Sigmoid colon (tissue), 7 donors: ENCODE measurements at places on chromosomes 2 and 18. TPM values are rescaled to one million over a fixed set of nuclear protein-coding genes. Genes with fewer than 3 reads are reported as not detected.

DNA sequence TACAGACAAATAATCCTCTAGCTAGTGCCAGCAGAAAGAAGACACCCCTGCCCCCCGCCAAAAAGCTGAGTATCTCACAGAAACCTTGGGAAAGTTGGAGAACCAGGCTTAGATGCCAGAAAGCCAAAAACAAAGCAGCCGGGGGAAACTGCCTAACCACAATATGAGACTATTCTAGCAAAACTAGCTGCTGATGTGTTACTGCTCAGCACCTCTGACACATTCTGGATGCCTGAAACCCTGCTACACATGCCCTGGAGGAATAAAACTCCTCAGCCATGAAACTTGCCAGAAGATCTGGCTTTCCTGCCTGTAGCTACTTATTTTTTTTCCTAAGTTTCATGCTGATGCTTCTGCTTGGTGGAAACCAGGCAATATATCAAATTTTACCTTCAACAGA lies 122.7 kb upstream of the GCFC2 start:
- DNase-seq, result no peak
- H3K4me1 ChIP-seq, result no peaks in the 10 kb centered on the region
- no peaks in the 10 kb centered on the region for H3K36me3 ChIP-seq

- no peaks in the 10 kb centered on the region for H3K27me3 ChIP-seq
- no peak overlapping the region for H3K27ac ChIP-seq
- no peaks in the 10 kb centered on the region for H3K36me3 ChIP-seq
- H3K4me3 ChIP-seq, result no peak overlapping the region
- no peak for DNase-seq
- H3K4me1 ChIP-seq, result no peaks in the 10 kb centered on the region
Observed at GRCh38 chr2:122019724-122020123, 264.3 kb downstream of the TSN start.

Gene FAM237A
- polyA plus RNA-seq, result not detected

GRCh38 chr18:46449033-46449432 lies 208.0 kb downstream of the LOXHD1 start:
- no peak for DNase-seq
- no peak overlapping the region for H3K27ac ChIP-seq
- H3K4me1 ChIP-seq, result no peaks in the 10 kb centered on the region
- no peaks in the 10 kb centered on the region for H3K27me3 ChIP-seq

GRCh38 chr2:72326759-72327158 lies 179.1 kb upstream of the CYP26B1 start:
- H3K36me3 ChIP-seq, result no peaks in the 10 kb centered on the region
- no peaks in the 10 kb centered on the region for H3K27me3 ChIP-seq
- no peaks in the 10 kb centered on the region for H3K4me1 ChIP-seq
- no peak overlapping the region for H3K27ac ChIP-seq

DNA sequence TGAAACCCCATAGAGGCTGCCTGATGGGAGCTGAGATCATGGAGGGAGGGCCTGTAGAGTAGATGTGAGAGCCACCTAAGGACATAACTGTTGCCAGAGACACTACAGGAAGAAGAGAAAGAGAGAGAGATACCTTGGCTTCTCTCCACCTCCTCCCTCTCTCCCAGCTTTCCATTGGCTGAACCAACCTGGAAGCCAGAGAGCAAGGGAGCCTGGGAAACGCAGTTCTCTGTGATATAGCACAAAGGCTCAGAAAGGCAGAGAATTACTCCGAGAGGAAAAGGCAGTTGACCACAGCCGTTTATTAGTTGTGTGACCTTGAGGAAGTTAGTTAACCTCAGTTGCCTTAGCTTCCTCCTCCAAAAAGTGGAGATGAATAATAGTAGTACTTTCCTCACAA lies 37.7 kb upstream of the MAT2A start:
- H3K4me1 ChIP-seq, result no peaks in the 10 kb centered on the region
- no peak for DNase-seq
- no peak overlapping the region for H3K27ac ChIP-seq

GRCh38 chr2:67186871-67187270 lies 210.3 kb upstream of the ETAA1 start:
- no peaks in the 10 kb centered on the region for H3K36me3 ChIP-seq
- no peaks in the 10 kb centered on the region for H3K4me1 ChIP-seq
- H3K27me3 ChIP-seq, result no peaks in the 10 kb centered on the region
- DNase-seq, result no peak

GRCh38 chr2:226295123-226295522 lies 504.5 kb downstream of the IRS1 start:
- H3K4me1 ChIP-seq, result no peaks in the 10 kb centered on the region
- no peaks in the 10 kb centered on the region for H3K36me3 ChIP-seq
- no peaks in the 10 kb centered on the region for H3K27me3 ChIP-seq
- no peak for DNase-seq
- H3K27ac ChIP-seq, result no peak overlapping the region
- no peak overlapping the region for H3K4me3 ChIP-seq

DNA sequence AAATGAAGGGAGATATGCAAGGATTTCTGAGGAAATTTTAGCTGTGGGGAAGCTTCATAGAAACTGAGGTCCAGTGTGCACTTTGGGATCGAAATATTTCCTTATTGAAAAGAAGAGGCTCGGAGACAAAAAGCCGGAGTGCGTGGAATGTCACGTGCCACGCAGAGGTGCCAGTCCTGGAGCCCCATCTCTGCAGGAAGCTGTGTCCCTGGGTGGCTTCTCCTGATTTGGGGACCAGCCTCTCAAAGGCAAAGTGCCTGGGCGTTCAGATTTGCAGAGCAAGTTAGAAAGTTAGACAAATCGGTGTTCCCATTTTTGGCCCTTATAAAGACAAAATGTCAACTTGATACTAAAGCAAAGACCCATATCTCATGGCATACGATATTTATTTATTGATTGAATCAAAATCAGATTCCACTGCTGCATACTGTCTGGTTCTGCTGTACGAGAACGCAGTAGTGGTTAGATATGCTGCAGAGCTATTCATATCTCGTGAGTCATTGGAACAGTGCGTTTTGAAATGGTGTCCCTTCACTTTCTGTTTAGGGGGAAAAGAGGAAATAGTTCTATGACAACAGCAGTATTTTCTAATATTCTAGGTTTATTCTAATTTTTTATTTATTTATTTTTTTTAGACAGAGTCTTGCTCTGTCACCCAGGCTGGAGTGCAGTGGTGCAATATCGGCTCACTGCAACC lies 9.1 kb upstream of the ATG16L1 start:
- no peak overlapping the region for H3K27ac ChIP-seq
- no peaks in the 10 kb centered on the region for H3K36me3 ChIP-seq
- no peak overlapping the region for H3K4me3 ChIP-seq
- H3K4me1 ChIP-seq, result no peaks in the 10 kb centered on the region

GRCh38 chr2:201891676-201892075 lies 85.3 kb downstream of the CDK15 start:
- H3K27me3 ChIP-seq, result no peaks in the 10 kb centered on the region
- no peaks in the 10 kb centered on the region for H3K4me1 ChIP-seq
- DNase-seq, result no peak
- H3K4me3 ChIP-seq, result no peak overlapping the region
- no peak overlapping the region for H3K27ac ChIP-seq

DNA sequence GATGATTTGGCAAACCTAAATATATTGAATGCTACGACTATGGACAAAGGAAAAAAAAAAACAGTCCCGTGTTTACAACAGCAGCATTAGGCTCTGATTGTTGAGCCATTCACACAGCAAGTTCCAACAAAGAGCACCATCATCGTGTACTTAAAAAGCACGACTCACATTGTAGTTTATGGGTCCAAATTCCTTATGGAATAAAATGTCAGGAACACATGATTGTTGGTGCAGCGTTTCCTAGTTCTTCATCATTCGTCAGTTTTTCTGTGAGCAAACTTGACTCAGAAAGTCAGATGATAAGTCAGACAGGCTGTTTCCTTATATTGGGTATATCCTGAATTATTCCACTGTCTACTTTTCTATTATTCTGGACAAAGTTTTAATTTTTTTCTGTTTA lies 10.0 kb upstream of the KIDINS220 start:
- DNase-seq, result no peak
- H3K27me3 ChIP-seq, result no peaks in the 10 kb centered on the region
- no peak overlapping the region for H3K27ac ChIP-seq
- no peaks in the 10 kb centered on the region for H3K4me1 ChIP-seq

DNA sequence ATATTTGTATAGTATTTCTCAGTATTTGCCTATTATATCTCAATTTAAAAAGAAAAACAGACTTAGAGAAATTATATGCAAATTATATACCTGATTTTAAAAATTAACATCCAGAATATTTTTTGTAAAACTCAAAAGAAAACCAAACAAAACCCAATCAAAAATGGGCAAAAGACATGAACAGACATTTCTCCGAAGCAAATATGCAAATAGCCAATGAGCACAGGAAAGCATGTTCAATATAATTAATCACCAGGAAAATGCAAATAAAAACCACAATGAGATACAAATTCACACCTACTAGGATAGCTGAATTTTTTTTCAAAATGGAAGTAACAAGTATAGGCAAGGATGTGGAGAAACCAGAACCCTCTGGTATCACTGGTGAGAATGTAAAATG lies 108.0 kb downstream of the USP34 start:
- H3K4me3 ChIP-seq, result no peak overlapping the region
- H3K36me3 ChIP-seq, result peaks cover 9% of the 10 kb centered on the region
- no peak for DNase-seq
- peaks cover 14% of the 10 kb centered on the region for H3K4me1 ChIP-seq
- no peak overlapping the region for H3K27ac ChIP-seq

- H3K36me3 ChIP-seq, result no peaks in the 10 kb centered on the region
- H3K27ac ChIP-seq, result no peak overlapping the region
- H3K4me1 ChIP-seq, result no peaks in the 10 kb centered on the region
- H3K4me3 ChIP-seq, result peak overlapping the region; percentile 26
Observed at GRCh38 chr18:4106407-4107033, 348.6 kb downstream of the DLGAP1 start.

Gene TWIST2
- polyA plus RNA-seq, result 22.8 TPM

DNA sequence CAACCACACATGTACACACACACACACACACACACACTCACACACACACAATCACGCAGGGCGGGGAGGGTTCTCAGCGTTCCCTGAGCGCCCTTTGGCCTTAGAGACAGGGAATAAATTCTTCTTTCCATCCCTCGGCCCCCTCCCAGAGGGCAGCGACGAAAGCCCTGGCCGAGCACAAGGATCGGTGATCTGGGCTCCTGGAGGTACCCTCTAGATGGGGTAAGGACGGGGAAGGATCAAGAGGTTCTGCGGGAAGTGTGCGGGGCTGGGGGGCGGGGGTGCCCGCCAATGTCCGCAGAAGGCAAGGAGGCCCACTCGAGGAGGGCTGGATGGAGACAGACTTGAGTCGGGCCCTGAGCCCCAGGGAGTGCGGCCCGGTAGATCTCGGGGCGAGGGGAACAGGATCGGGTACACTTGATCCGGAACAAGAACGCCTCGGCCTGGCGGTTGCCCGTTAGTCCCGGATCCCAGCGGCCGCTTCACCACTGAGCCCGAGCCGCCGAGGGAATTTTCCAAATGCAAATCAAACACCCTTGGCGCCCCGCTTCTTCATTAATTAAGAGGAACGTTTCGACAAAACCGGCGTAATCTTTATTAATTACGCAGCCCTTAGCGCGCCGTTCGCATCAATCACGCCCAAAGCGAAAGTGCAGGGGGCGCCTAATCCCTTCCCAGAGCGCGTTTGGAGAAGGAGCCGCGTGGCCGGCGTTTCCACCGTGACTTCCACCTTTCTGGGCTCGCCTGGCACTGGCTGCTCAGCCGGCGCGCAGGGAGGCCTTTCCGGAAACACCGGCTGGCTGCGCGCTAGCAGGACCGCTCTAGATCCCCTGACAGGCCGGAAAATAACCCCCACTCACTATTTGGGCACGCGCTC lies 7.0 kb upstream of the PAX3 start:
- no peak for DNase-seq
- no peak overlapping the region for H3K27ac ChIP-seq
- peaks cover 88% of the 10 kb centered on the region for H3K27me3 ChIP-seq

Gene SOX11
- polyA plus RNA-seq, result 0.12 TPM

DNA sequence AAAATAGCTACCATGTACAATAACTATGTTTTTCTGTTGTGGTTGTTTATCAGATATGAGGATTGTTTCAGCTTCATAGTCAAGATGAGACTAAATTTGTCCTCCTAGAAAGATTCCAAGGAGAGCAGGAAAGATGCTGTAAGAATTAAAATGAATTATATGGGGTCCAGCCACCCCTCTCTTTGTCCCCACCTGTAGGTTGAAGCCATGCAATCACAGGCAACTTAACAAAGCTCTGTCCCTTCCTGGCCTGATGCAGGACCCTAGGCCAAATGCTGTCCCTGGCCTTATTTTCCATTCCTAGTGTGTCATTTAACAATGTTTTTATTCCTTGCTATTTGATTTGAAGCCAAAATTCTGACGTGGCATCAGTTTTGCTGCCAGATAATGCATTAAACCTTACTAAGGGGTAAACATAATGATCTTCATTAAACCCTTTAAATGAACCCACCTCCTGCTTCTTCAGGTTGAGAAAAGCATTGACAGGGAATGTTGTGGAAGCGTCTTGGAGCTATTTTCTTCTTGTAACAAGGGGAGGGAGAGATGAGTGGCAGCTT lies 240.9 kb upstream of the ZNF521 start:
- no peak overlapping the region for H3K4me3 ChIP-seq
- no peaks in the 10 kb centered on the region for H3K27me3 ChIP-seq

DNA sequence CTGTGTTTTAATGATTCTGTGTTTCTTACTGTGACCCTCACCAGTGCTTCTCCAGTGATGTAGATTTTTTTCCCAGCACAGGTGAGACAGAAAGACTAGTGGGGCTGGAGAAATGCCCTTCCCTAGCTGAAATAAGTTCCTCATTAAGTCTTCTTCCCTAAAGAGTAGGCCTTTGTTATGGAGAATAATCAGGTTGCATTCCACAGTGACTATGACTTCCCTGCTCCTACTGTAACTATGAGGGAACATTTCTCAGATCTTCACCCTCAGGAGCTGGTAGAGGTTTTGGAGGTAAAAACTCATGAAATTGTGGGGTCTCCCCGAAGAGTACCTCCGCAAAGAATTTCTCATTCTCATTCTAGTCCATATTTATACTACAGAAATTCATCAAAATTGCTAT lies 286.2 kb downstream of the GRB14 start:
- DNase-seq, result no peak
- no peaks in the 10 kb centered on the region for H3K36me3 ChIP-seq
- no peak overlapping the region for H3K27ac ChIP-seq
- H3K4me1 ChIP-seq, result no peaks in the 10 kb centered on the region
- H3K27me3 ChIP-seq, result no peaks in the 10 kb centered on the region
- no peak overlapping the region for H3K4me3 ChIP-seq

Gene CCDC141
- polyA plus RNA-seq, result 0.47 TPM

Gene COBLL1
- 9.0 TPM for polyA plus RNA-seq

Gene SLC9A4
- polyA plus RNA-seq, result 0.04 TPM

Gene IAH1
- 46.3 TPM for polyA plus RNA-seq
